Activated T-helper 1 cell treated with Interleukin-2 at 50 U/mL for 16 hours (primary cell): ENCODE measurements at places on chromosomes 12 and 14.

DNA sequence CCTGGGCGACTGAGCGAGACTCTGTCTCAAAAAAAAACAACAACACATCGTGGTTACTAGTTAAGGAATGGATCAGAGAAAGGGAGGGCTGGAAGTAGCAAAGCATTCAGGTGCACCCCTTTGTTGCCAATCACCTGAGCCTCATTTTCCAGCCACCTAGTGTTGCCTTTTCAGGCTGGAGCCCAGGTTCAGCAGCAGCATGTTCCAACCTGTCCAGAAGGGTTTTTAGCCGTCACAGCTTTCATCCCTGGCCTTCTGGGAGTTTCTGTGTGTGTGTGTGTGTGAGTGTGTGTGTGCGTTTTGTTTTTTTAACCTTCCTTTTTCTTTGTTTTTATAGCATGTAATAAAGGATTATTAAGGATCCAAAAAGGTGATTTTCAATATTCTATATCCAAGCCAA is 121.1 kb upstream of the ATF1 start:
- no peak for DNase-seq

GRCh38 chr14:92513966-92514843 is 624 bp downstream of the RIN3 start:
- no peak for DNase-seq

GRCh38 chr12:42981379-42981778 is 391.8 kb upstream of the PRICKLE1 start:
- no peak for DNase-seq

GRCh38 chr12:53868511-53868986 is 70.1 kb upstream of the HOXC13 start:
- DNase-seq: no peak

- no peak for DNase-seq
Observed at GRCh38 chr12:72578327-72578726, 306.2 kb downstream of the TRHDE start.

- DNase-seq: no peak
Observed at GRCh38 chr12:110355073-110355472, 48.4 kb downstream of the ANAPC7 start.

GRCh38 chr14:49946320-49947141 is 53.6 kb downstream of the ARF6 start:
- no peak for DNase-seq

- DNase-seq: no peak
Observed at GRCh38 chr14:71358209-71358931, 451.1 kb downstream of the PCNX1 start.

- peak; percentile 69 for DNase-seq
Observed at GRCh38 chr14:74712499-74713394, at the start of the genes AREL1 and FCF1. Gene AREL1, minus strand, starts transcription at chr14:74713080. Its CDS starts 27,465 bp downstream, at chr14:74685615. Gene FCF1, plus strand, starts transcription at chr14:74713144. Its CDS starts 54 bp downstream, at chr14:74713198.

DNA sequence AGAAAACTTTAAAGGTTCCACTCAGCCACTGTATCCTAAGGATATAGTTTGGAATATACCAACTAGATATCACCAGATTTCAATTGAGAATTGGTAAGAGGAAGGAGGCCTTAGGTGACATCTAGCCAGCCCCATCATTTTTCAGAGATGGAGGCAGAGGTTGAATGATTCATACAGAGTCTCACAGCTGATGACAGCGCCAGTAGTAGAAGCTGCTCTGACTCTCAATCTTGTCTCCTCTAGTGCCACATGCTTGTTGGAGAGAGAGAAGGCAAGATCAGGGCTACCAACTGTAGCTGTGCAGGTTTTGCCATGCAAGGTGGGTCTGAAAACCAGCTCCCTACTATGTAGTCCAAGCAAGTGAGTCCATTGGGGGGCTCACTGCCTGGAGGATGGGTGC is 6.1 kb downstream of the FRMD6 start:
- DNase-seq: no peak

DNA sequence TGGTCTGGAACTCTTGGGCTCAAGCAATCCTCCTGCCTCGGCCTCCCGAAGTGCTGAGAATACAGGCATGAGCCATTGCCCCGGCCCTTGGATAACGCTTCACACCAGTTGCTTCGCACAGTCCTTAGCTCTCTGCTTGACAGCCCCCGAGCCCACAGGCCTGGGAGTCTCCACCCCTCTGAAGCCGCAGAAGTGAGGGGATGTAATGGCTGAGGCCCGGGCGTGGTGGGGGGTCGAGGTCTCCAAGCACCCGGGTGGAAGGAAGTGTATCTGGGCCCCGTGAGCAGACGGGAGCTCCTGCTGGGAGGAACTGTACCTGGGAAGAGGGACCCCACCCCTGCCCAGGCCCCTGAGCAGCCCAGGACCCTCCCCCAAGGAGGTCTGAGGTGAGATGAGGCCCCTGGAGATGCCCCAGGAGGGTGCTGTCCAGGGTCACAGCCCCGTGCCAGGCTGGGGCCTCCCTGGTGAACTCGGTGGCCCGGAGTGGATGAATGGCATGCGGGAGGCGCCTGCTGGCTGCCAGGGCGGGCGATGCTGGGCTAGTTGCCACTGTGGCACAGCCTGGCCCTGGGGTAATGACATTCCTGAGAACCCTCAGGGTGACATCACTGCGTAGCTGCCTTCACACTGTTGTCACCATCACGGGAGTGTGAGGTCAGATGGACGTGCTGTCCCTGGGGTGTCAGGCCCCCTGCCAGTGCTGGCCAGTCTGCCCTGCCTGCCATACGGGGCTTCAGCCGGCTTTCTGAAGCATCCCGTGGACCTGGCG is 48.9 kb downstream of the KIF26A start:
- DNase-seq: no peak

DNA sequence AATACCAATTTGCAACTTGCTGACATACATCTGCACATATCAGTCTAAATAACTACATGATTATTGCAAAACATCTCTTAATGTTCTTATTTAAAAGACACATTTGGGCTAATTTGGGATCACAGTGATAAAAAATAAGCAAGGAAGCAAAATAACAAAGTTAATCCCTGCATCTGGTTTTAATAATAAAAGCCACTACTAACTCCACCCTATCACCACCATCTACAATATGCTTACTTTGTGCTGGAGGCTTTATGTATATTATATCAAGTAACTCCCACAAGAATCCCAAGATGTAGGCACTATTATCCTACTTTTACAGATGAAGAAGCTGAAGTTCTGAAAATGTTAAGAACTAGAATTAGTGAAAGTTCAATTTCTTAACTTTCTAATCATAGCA is 45.7 kb downstream of the TAOK3 start:
- DNase-seq: no peak

DNA sequence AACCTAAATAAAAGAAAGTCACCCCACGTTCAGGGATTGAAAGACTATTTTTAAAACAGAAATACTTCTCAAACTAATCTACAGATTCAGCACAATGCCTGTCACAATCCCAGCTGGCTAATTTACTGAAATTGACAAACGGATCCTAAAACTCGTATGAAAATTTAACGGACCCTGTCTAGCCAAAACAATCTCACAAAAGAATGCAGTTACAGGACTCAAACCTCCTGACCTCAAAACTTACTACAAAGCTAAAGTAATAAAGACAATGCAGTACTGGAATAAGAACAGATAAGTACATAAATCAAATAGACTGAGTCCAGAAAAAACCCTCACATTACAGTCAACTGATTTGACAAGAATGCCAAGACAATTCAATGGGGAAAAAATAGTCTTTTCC is 48.8 kb downstream of the IPO8 start:
- DNase-seq: no peak

DNA sequence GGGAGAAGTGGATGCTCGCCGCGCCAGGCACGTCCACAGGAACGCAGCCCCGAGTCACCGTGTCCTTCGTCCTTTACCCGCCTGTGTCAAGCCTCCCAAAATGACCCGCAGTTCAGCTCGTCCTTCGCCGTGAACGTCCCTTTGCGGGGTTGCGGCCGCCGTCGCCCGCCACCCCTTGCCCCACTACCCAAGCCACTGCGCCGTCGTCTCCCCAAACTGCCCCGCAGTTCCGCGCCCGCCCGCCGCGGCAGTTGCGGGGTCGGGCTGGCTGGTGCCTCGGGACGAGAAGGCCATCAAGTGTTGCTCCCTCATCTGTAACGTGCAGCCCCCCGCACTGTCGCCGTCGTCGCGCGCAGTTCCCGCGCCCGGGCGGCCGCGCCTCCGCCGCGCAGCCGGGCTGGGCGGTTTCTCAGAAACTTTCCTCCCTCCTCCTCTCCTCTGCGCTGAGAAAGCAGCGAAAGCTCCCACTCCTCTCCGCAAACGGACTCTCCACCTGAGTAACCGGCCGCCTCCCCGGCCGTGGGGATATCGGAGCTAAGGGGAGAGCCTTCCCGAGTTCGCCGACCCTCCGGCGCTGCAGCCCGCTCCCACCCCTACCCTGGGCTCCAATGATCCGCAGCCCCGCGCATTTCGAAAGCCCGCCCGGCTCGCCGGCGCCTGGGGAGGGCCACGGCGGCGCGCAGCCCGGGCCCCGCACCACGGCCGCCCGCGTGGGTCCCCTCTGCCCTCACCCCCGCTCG is 6.7 kb downstream of the CDKN1B start:
- DNase-seq: peak; percentile 28

DNA sequence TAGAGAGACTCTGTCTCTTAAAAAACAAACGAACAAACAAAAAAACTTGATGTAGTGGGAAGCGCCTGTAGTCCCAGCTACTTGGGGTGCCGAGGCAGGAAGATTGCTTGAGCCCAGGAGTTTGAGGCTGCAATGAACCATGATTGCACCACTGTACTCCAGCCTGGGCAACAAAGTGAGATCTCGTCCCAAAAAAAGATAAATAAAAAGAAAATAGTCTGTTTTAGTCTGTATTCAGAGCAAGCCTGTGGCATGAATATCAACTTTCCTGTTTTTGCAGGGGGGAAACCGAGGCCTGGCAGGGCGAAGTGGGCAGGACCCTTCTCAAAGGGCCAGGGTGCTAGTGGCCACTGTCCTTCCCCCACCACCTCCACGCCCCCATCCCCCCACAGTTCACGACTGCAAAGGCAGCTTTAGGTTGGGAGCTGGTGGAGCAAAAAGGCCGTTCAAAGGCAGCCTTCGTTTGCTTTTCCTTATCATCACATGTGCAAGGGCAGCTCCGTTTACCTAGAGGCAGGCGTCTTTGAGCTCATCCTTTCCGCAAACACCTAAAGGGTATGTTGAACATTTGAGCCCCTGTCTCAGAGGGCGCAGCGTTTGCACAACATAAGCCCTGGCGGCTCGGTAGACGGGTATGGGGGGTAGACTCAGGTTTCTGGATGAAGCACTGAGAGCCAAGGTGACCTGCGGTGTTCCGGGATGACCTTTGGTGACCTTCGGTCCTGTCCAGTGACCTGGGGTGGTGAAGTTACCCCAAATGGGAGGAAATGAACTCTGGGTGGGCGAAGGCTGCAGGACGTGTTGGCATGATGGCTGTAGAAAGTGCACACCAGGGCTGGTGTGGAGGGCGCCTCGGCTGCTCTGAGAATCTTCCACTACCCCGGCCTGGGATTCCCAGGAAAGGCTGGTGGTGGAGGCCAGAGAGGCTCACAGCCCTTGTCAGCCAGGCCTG is 8.7 kb upstream of the MEG3 start:
- no peak for DNase-seq

DNA sequence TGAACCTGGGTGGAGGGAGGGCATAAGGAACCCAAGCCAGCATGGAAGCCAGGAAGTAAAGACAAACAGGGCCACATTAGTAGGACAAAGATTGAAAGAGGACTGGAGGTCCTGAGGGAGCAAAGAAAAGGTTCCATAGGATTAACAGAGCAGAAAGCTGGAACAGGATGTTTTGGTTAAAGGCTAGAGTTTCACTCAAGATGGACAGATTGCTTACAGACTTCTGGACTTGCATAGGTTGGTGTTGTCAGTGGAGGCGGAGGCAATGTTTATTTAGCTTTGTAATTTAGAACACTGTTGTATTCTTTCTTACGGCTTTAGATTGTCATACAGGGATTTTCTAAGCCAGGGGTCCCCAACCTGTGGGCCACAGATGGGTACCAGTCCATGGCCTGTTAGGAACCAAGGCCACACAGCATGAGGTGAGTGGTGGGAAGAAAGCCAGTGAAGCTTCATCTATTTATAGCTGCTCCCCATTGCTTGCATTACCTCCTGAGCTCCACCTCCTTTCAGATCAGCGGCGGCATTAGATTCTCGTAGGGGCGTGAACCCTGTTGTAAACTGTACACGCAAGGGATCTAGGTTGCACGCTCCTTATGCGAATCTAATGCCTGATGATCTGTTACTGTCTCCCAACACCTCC is 31.3 kb downstream of the ZNF664 start:
- DNase-seq: no peak

DNA sequence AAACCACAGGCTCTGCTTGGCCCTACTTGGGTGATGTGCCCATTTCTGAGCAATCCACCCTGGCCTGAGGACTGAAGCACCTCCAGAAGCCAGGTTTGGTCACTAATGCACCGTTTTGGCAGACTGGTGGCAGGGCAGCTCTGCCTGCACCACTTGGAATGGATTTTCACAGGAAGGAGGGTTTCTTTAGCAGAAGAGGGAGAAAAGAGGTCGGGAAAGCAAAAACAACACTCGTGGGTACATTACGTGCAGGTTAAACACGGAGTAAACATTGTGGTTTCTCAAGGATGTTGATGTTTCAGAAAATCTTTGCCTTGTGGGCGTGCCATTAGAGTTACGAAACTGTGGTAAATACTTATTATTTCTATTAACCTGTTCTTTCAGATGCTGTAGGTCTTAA is 70.8 kb downstream of the KCNA5 start:
- no peak for DNase-seq

GRCh38 chr14:36013483-36013882 is 163.0 kb downstream of the PTCSC3 start:
- no peak for DNase-seq

DNA sequence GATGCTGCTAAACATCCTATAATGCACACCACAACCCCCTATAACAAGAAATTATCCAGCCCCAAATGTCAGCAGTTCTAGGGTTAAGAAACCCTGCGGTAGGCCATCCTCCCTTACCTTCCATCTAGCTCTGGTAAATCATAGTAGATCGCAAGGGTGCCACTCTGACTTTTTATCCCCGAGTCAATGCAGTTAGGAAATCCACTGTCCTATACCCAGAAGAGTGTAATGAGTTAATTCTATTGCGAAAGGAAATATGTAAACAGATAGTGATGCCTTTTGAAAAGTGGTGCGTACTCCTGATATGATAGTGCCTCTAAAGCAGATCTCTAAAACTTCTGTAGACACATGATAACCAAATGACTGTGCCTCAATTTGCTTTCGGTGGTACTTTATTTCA is 29.8 kb downstream of the SCFD1 start:
- DNase-seq: no peak

DNA sequence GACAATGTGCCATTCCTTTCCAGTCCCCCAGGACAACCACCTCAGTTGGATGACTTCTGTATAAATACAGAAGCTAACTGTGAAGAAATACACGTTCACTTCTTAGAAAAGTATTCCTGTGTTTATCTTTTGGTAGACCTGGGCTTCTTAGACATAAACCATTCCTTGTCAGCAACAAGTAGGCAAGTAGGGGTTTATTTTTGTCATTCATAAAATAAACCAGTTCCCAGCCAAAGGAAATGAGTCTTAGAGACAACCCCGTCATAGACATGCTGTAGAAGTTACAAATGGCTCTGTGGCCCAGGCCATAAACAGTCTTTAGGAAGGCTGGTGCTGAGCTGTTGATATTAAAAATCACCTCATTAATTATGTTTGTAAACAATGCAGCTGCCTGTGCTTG is 243.2 kb downstream of the SPTSSA start:
- DNase-seq: no peak

DNA sequence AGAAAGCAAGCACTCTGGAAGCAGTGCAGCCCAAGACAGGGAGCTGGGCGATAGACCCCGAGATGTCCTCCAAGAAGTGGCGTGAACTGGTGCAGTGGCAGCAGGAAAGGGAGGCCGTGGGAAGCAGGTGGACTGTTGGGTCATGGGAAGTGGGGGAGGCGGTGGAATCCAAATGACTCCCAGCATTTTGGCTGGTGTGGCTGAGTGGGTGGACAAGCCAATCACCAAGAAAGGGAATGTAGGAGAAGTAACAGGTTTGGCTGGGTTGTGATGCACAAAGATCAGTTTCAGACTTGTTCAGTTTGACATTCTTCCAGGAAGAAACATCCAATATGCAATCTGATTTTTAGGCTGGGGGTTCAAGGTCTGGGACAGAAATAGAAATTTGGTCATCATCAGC is 46.0 kb upstream of the KTN1 start:
- no peak for DNase-seq
